Activated naive CD8-positive, alpha-beta T cell treated with anti-CD3 and anti-CD28 coated beads for 36 hours (primary cell): ENCODE measurements at places on chromosomes 5 and 9.

DNA sequence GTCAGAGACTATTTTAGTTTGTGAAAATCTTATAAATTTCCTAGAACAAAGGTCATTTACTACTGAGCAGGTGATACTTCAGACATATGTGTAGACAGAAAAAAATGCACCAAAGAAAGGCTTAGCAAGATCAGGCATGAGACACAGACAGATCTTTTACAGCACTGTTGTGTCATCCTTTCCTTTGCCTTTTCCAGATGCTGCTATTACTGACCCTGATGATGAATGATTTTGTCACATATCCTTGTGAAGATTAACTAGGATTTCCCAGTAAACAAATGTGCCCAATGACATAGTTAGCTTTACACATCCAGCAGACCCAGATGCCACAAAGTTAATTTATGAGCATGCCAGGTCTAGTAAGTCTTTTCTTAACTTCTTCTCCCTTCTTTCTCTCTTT, 68.2 kb downstream of the DMRTA1 start:
- DNase-seq: no peak

- DNase-seq: no peak
Measured at GRCh38 chr9:131021785-131022184, 12.8 kb downstream of the LAMC3 start.

GRCh38 chr5:74660873-74661272, 20.3 kb upstream of the ENC1 start:
- DNase-seq: no peak

GRCh38 chr9:85016384-85017006, 347.0 kb downstream of the NTRK2 start:
- no peak for DNase-seq

- DNase-seq: no peak
Measured at GRCh38 chr5:127396490-127397155, 106.0 kb downstream of the MEGF10 start.

- DNase-seq: no peak
Measured at GRCh38 chr9:137063311-137064026, 6.9 kb downstream of the SAPCD2 start.
